AG09309 (cell line): ENCODE measurements at places on chromosomes 16 and 17.

- no peak for DNase-seq
Observed at GRCh38 chr17:58811290-58811689, 55.6 kb downstream of the PPM1E start.

DNA sequence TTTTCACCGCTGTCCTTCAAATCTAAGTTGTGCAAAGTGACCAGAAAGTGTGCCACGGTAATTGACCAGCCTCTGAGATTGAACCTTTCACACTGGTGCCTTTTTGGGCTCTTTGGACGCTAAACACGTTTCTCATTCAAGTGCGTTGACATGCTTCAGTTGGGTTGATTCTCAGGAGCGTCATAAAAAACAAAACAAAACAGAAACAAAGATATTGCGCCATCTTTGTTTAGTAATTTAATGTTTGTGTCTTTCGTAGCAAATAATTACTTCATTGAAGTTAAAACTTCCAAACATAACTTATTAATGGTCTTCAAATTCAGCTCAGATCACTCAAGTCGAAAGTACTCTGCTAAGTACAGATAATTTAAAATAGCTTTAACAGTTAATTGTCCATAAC is 80.2 kb downstream of the OR1D5 start:
- no peak for DNase-seq

GRCh38 chr16:76292218-76292617 is 15.0 kb downstream of the CNTNAP4 start:
- no peak for DNase-seq

- DNase-seq, result no peak
Observed at GRCh38 chr16:84425696-84426095, 57.4 kb downstream of the ATP2C2 start.

DNA sequence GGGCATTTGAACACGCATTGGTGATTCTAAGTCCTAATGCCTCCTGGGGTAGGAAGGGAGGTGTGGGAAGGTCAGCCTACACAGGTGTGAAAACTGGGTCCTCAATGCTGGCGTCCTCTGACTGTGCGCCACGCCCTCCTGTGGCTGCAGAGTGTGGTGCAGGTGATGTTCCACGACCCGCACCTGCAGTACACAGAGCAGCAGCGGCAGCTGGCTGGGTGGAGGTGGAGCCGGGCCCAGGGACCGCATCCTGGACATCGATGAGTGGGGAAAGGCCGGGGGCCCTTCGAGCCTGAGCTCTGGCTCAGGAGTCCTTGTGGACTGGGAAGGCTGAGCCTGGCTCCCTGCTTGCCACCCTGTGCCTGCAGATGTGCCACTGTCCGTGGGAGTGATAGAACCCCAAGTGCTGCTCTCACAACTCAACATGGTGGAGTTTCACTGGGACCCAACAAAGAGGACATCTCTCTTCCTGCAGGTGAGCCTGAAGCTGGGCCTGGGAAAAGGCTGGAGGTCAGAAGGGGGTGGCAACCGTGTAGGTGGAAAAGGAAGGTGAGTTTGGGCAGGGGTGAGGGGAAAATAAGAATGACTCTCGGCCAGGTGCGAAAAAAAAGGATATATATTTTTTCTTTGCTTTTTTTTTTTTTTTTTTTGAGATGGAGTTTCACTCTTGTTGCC is 14.0 kb upstream of the STAC2 start:
- no peak for DNase-seq

DNA sequence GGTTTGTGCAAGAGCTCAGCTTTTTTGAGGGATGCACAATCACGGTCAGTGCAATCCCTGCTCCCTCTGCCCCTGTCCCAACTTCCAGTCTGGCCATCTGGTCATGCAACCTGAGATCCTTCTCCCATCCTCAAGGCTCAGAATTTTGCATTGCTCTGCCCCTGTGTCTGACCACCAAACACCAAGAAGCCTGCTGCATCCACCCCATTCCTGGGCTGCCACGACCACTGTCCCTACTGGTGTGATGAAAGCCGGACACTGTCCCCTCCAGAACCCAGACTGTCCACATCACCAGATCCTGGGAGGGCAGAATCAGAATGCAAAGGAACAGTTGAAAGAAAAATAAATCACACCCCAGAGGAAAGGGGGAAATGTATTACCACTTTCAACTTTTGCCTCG is 231.0 kb downstream of the C16orf78 start:
- DNase-seq, result no peak

- peak; percentile 84 for DNase-seq
Observed at GRCh38 chr17:73325527-73325842, 13.7 kb upstream of the CDC42EP4 start.

DNA sequence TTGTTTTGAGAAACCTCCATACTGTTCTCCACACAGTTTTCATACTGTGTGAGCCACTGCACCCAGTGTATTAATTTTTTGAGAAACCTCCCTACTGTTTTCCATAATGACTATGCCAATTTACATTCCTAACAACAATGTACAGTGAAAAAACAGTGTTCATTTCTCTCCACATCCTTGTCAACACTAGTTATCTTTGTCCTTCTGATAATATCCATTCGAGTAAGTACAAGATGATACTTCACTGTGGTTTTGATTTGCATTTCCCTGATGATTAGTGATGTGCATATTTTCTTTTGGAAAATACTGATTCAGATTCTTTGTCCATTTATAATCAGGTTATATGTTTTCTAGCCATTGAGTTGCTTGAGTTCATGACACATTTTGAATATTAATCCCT is 462.0 kb downstream of the CDH11 start:
- no peak for DNase-seq

DNA sequence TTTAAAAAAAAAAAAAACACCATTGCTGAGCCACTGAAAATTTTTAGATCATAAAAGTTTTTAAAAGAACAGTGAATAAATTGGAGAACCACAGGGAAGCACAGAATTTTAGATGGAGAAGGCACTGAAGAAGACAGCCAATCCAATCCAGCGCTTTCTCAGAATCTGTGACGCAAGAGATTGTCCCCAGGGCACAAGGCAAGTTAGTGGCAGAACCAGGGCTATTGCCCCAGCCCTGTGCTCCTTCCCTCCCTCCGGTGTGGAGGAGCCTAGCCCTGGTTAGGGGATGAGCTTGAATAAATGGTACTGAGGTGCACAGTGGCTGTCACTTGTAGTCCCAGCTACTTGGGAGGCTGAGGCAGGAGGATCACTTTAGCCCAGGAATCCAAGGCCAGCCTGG is 108.3 kb downstream of the ZNF423 start:
- DNase-seq, result no peak

DNA sequence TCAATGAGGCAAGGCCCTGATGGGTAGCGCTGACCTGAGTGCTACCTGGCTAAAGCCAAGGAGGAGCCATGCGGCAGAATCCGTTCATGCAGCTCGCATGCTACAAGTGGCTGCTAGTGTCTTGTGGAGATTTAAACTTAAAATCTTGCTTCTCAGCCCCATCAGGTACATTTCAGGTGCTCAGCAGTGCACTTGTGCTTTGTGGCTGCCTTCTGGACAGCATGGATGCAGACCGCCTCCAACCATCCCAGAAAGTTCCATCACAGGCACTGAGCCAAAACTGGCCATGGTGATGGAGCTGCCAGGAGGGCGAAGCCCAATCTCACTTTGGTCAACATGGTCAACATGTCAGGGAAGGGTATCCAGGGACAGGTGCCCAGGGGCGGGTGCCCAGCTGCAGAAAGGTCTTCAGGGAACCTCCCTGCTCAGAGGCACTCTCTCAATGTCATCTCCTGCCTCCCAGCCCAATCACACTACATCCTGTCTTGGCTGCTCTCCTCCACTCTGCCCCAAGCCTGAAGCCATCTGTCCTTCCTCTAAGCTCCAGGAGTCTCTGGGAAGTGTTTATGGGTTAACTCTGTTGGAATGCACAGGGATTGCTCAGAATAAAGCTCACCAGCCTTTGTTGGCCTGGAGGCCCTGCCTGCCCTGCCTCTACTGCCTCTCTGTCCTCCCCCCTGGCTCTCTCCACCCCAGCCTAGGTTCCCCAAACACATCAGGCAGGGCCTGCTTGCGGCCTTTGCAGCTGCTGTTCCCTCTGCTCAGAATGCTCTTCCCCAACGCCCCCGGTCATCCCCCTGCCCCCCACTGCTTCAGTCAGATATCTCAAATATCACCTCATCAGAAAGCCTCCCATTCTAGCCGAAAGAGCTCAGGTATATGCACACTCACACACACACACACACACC is 18.3 kb upstream of the TNFRSF13B start:
- no peak for DNase-seq

GRCh38 chr16:676565-676902 is 1.1 kb downstream of the RHBDL1 start:
- no peak for DNase-seq

GRCh38 chr17:17380145-17380925 is 77.2 kb downstream of the NT5M start:
- no peak for DNase-seq
